ENCODE measurements at places on chromosomes 11 and 22.
A peak's percentile ranks its signal among the peaks of the same experiment; 100 is the strongest.

DNA sequence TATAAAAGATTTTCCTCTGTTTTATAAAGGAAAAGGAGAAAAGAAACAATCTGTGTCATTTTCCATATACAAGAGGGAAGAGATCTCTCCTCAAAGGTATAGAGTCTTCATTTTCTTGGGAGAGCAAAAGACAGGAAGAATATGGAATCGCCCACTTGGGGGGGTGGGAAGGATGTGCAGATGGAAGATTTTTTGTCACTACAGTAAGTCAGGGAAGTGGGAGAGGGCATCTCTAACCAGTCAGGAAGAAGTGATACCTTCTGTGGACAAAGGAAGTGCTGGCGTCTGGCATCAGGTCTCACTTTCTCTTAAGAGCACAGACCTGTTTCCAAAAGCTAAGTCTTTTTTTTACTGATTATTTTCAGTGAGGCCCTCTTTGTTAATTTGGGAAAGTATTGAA lies 1.4 kb downstream of the PRR14L start:
- no peak for DNase-seq

DNA sequence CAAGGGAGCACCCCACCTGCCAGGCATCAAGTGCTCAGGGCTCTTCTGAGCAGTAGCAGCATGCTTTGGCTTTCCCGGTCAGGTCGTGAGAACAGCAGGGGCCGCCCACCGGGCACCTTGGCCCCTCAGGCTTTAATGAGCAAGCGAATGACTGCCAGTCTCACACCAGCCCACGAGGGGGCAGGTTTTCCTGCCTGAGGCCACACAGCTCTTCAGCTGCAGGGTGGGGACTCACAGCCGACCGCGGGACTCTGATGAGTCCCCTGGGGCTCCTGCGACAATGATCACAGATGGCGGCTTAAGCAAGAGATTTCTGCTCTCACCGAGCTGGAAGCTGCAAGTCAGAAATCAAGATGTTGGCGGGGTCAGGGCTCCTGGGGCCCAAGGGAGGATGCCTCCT lies 14.3 kb upstream of the FGF19 start:
- DNase-seq, result no peak

DNA sequence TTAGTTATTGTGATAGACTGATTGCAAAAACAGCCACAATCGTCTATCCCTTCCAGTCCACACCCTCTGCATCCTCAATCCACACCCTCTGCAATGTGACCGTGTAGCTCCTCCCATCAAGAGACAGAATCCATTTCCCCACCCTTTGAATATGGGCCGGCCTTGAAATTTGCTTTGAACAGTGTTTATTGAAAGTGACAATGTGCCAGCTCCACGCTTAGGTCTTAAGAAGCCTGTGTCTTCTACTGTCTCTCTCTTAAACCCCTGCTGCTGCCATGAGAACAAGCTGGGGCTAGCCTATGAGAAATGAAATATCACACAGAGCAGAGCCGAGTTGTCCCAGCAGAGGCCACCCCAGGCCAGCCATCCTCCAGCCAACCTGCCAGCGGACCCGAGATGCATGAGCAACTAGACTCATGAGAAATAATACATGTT lies 22.3 kb upstream of the MICAL2 start:
- DNase-seq, result no peak

- peak; percentile 44 for DNase-seq
Observed at GRCh38 chr22:21587803-21588611, 20.5 kb downstream of the UBE2L3 start.

DNA sequence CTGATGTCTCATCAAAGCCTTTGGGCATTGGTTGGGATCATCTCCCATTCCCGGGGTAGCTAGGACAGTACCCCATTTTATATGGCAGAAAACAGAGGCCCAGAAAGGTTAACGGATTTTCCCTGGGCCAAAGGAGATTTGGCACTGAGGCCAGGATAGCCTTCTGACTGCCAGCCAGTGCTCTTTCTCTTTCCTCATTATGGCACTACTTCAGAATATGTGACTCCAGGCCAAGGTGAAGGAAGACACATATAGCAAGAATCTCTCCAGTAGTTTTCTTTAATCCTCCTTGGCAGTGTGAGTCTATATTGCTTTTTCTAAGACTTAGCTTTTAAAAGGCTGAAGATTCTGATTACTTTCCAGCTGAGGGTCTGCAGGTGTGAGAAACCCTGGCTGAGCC lies 94.8 kb upstream of the AMOTL1 start:
- no peak for DNase-seq

GRCh38 chr11:10941414-10941813 lies 83.6 kb upstream of the ZBED5 start:
- DNase-seq, result no peak

GRCh38 chr11:126185259-126186024 lies 26.0 kb downstream of the RPUSD4 start:
- no peak for DNase-seq

GRCh38 chr11:84747871-84748270 lies 879.3 kb downstream of the DLG2 start:
- no peak for DNase-seq

GRCh38 chr11:67601098-67601497 lies 5.6 kb upstream of the NDUFV1 start:
- DNase-seq, result no peak

GRCh38 chr11:30684772-30685171 lies 98.6 kb upstream of the MPPED2 start:
- DNase-seq, result no peak

DNA sequence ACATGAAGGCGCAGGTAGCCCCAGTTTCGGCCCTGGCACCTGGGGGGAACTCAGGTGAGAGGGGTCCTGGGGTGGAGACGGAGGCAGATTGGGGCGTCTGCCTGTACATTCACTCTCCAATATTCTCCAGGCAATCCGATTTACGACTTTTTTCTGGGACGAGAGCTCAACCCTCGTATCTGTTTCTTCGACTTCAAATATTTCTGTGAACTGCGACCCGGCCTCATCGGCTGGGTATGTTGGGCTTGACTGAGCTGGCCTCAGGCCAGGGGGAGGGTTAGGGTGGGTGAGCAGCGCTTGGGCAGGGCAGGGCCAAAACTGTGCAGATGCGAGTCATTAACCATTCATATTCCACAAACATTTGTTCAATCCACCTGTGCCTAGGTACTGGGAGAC lies 1.7 kb downstream of the TM7SF2 start:
- DNase-seq, result no peak

DNA sequence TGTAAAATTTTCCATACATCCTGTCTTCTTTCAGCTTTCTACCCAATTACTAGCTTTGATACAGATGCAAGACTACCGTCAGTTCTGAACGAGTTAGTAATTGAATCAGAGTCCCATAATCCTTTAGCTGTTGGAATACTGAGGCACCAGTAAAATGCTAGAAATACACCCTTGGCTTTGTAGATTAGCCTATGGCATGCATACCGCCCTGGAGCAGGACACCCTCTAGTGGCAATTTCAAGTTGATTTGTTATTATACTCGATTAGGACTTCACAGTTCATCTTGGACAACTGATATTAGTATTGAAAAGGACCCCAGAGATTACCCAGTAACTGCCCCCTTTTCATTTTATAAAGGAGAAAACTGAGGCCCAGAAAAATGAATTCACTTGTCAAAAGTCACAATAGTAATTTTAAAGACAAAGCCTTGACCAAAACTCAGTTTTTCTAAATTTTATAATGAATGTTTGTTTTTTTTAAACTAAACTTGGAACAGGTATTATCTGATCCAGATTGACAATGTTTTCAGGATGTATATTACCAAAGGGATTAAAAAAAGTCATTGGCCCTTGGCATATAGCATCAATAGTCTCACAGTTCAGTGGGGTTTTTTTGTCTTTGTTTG lies 72.6 kb downstream of the HIPK3 start:
- peak; percentile 5 for DNase-seq

DNA sequence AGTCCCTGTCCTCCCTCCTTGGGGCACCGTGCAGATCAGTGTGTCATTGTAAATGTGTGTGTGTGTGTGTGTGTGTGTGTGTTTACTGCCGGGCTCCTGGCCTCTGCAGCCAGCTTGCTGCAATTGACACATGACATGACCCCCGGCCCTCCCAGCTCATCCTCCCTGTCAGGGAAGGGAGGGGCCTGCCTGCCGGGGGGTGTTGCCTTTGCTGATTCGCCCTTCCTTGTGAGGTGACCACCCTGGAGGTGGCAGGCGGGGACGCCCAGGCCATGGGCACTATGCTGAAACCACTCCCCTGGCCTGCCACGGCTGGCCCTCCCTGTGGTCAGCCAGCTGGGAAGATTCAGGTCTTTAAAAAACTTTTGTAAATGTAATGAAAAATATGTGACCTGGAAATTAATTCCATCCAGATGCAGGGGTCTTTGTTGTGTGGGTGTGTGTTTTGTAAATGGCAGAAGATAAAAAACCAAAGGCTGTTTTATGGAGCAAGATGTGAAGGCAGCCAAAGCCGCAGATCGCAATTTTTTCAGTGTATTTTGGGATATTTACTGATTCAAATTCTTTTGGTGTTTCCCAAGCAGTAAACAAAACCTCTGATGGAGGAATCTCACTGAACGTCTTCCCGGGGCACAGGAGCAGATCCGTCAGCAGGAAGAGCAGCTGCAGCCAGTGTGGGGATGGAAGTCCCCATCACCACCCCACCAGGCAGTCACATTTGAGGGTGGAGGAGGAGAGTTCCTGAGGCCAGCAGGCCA lies 23.2 kb downstream of the SHISAL1 start:
- no peak for DNase-seq

DNA sequence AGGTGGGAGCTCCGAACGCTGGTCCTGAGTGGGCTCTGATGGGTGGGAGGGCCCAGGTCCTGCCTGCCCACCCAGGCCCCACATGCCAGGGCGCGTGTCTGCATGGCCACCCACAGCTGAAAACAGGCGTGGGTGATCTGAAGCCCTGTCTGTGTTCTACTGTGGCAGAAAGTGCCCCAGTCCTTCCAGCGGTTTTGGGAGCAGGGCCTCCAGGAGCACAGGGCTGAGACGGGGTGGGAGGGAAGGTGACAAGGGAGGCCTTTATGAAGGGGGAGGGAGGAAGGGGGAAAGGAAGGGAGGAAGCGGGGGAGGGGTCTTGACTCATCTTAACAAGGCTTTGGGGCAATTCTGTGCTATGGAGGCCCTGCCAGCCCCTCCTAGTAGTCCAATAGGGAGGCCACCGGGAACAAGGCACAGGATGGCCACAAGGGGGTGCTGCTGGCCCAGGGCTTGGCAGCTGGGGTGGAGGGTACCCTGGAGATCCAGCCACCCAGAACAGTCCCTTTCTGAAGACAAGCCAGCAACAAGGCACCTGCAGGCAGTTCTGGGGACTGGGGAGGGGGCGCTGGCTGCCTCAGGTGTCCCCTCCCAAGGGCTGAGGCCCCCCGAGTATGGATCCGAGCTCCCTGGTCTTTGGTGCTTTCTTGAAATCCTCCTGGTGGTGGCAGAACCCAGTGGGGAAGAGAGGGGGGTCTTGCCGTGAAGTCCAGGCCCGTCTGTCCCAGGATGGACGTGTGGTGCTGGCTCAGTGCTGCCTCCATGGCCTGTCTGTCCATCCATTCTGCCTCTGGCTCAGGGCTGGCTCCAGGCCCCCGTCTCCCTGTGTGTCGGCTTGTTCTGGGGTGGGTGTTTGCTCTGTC lies 6.3 kb upstream of the FADS3 start:
- peak; percentile 64 for DNase-seq

- DNase-seq, result no peak
Observed at GRCh38 chr11:20011307-20011951, 148.8 kb downstream of the DBX1 start.

- peak; percentile 42 for DNase-seq
Observed at GRCh38 chr11:93740031-93740729, 1.1 kb downstream of the TAF1D start.

GRCh38 chr11:128723531-128723930 lies 29.7 kb downstream of the FLI1 start:
- DNase-seq, result no peak

DNA sequence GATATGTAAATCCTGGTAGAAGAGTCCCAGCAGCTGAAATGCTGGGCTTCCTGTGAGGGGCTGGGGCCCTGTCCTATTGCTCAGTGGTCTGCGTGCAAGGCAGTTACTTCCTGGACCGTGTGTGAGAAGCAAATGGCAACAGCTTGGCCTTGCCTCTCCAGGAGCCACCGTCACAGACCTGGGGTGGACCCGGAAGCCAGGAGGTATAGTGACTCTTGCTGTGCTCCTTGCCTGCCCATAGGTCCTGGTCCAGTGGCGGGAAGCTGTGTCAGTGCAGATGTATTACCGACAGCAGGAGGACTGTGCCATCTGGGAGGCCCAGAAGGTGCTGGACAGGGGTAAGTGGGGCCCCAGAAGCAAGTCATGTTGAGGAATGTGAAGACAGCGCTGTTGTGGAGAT lies 54.3 kb downstream of the PISD start:
- no peak for DNase-seq

DNA sequence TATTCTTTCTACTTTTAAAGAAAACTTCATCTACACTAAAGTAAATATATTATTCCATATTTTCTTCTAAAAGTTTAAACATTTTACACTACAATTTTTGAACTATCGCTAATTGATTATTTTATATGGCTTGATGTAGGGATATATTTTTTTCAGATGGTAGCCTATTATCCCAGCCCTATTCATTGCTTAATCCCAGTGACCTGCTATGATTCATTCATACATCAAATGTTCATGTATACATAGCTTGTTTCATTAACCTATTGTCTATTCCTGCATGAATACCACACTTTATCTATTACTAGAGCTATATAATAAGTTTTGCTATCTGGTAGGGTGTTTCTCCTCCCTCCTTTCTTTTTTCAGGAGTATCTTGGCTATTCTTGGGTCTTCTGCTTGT lies 5.0 kb upstream of the ROBO4 start:
- no peak for DNase-seq

- DNase-seq, result no peak
Observed at GRCh38 chr22:26770624-26771023, 113.2 kb downstream of the MIAT start.

DNA sequence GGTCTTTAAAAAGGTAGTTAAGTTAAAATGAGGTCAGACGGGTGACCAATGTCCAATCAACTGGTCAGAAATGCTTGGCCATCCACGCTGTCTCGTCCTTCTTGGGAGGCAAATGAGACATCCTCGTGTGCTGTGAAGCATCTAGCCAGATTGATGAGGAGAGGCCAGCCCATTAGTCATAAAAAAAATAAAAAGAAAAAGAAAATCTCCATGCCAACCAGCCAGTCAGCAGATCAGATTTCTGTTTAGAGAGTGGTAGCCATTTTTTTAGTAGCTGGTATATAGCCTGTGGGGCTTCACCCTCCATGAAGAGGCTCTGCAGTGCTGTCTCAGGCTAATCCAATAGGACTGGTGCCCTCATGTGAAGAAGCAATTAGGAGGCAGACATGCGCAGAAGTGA lies 343.1 kb upstream of the SYN3 start:
- DNase-seq, result no peak

DNA sequence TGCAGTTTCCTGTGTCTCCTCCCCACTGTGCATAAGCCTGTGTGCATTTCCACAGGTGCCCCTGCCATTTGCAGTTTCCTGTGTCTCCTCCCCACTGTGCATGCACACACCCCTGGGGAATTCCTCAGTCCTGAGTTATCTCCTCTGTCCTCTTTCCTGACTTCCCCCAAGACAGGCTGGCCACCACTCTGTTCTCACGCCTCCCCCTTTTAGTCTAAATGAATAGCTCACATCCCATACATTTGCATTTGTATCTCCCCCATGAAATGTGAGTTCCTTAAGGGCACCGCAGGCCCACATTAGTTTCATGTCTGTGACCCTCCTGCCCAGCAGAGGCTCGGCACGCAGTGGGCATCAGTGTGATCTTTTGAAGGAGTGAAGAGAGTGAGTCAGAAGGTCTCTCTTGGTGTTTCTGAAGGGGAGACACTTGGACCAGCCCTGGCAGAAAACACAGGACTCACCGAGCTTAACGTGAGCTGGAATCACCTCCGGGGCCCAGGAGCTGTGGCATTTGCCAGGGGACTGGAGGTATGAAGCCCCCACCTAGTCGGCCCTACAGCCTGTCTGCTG lies 6.2 kb downstream of the LRRC74B start:
- DNase-seq, result no peak
